ENCODE measurements at places on chromosomes 2 and 18. TPM values are rescaled to one million over a fixed set of nuclear protein-coding genes. Genes with fewer than 3 reads are reported as not detected.

- H3K27ac ChIP-seq: no peak overlapping the region
- H3K4me1 ChIP-seq: no peaks in the 10 kb centered on the region
- H3K27me3 ChIP-seq: no peaks in the 10 kb centered on the region
- no peaks in the 10 kb centered on the region for H3K36me3 ChIP-seq
- DNase-seq: no peak
- no peak overlapping the region for H3K4me3 ChIP-seq
These were observed 30.2 kb downstream of the IL1RL2 start for GRCh38 chr2:102217032-102217431.

The DSG4 gene
- total RNA-seq: not detected

The RAPGEF4 gene
- total RNA-seq: 1.4 TPM

The MAPK4 gene
- 3.2 TPM for total RNA-seq

DNA sequence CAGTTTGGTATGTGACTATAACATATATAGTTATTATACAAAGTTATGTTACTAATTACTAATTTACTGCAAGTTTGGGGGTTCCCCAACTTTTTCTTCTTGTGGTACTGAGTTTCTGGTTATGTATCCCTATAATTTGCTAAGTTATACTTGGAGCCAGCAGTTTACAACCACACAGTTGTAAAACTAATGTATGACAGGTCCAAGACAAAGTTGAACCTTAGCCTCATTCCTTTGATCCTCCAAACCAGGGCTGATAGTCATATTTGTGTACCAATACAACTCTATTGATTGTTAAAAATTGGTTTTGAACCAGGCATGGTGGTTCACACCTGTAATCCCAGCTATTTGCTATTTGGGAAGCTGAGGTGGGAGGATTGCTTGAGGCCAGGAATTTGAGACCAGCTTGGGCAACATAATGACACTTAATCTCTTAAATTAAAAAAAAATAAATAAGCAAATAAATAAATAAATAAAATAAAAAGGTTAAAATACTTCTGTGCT lies 24.3 kb downstream of the RELCH start:
- no peaks in the 10 kb centered on the region for H3K27me3 ChIP-seq
- peaks cover 10% of the 10 kb centered on the region for H3K36me3 ChIP-seq
- no peaks in the 10 kb centered on the region for H3K4me1 ChIP-seq
- H3K27ac ChIP-seq: no peak overlapping the region
- DNase-seq: no peak

- peaks cover 17% of the 10 kb centered on the region for H3K4me1 ChIP-seq
- H3K36me3 ChIP-seq: no peaks in the 10 kb centered on the region
- H3K27ac ChIP-seq: no peak overlapping the region
- DNase-seq: no peak
- H3K4me3 ChIP-seq: no peak overlapping the region
These were observed 16.8 kb upstream of the SMAD4 start for GRCh38 chr18:51013259-51013658.

GRCh38 chr2:128444816-128445522 lies 126.3 kb upstream of the HS6ST1 start:
- no peaks in the 10 kb centered on the region for H3K36me3 ChIP-seq
- H3K4me3 ChIP-seq: no peak overlapping the region
- peaks cover 5% of the 10 kb centered on the region for H3K4me1 ChIP-seq

The GYPC gene
- 26.7 TPM for total RNA-seq

DNA sequence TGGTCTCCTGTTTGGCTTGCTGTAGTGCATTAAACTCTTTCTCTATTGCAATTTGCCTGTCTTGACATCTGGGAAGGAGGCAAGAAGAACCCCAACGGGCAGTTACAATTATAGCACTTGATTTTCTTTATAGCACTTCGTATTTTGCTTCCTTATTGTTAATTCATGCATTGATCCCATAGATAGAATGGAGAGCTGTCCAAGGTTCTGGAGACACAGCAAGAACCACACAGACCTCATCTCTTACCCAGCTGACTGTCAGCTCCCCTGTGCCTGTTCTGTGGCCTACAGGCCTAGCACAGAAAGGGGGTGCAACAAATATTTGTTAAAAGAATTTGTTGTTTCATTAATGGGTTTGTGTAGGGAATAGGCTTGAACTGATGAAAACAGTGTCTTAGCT lies 194.3 kb downstream of the GALNT1 start:
- H3K4me1 ChIP-seq: no peaks in the 10 kb centered on the region
- no peak for DNase-seq
- no peak overlapping the region for H3K4me3 ChIP-seq
- no peak overlapping the region for H3K27ac ChIP-seq

GRCh38 chr18:3217948-3218647 lies 1.7 kb downstream of the MYOM1 start:
- H3K27me3 ChIP-seq: no peaks in the 10 kb centered on the region
- no peak for DNase-seq
- H3K27ac ChIP-seq: no peak overlapping the region
- H3K4me3 ChIP-seq: no peak overlapping the region

DNA sequence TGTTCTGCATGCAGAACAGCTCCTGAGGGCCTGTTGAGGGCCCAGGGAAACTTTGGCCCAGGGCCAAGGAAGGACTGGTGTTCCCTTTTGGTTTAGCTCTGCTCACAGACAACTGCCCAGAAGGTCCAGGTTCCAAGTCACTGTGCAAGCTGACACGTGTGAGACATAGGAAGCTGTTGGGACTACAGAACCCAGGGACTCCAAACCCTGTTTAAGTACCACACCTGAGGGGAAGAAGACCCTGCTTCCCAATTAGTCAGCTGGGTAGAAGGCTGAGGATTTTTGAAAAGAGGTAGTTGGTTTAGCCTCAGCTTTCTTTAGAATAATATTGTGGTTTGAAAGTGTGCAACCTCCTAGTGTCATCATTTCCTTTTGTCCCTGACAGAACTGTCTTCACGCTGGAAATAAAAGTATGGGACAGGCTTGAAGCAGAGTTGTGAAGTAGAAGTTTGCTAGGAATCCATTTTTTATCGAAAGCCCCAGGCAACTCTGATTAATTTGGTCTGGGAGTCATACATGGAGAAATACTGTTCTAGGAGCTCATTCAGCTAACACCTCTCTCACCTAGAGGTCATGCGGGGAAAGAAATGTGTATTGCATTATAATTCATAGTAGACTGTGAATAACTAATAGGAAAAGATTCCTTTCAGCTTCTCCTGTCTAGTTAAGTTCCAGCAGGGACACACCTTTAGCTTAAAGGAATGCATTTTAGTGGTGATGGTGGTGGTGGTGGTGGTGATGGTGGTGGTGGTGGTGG lies 19.9 kb upstream of the IL1RL1 start:
- H3K27ac ChIP-seq: no peak overlapping the region
- no peaks in the 10 kb centered on the region for H3K4me1 ChIP-seq
- H3K27me3 ChIP-seq: no peaks in the 10 kb centered on the region
- DNase-seq: no peak
- H3K36me3 ChIP-seq: no peaks in the 10 kb centered on the region

- no peak for DNase-seq
- H3K27ac ChIP-seq: no peak overlapping the region
- no peak overlapping the region for H3K4me3 ChIP-seq
- peaks cover 3% of the 10 kb centered on the region for H3K4me1 ChIP-seq
These were observed 37.0 kb downstream of the PPP4R1 start for GRCh38 chr18:9577361-9577760.

The CDK15 gene
- not detected for total RNA-seq

DNA sequence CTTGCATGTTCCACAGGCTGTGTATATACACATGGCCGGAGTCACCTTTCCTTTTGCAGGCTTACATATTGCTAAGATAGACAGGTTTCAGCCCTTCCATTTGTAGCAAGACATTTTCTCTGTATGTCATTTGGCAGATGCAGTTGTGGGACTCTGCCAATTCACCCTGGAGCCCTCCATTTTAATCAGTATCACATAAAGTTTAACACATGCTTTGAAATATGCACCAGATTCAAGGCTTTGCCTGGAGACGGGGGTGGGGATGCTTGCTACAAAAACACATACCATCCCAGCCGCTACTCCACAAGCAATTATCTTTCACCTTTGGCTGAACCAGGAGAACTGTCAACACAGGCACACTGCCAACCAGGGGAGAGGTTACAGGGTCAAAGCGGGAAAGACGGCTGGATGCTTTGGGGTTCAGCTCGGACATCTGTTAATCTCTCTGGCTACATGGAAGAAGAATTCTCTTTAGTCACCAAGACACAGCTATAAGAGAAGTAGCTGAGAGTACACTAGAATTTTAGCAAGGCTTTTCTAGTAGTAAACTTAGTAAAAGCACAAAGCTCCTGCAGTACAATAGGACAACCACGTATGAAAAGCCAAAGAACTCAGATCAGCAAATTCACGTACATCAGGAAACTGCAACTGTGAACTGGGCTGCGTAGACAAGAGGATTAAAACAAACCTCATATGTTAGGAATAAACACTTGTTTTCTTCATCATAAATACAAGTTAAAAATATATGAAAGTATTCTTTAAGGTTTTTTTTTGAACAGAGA lies 130.9 kb downstream of the EXOC6B start:
- no peak for DNase-seq
- H3K4me3 ChIP-seq: no peak overlapping the region
- no peaks in the 10 kb centered on the region for H3K36me3 ChIP-seq
- H3K27ac ChIP-seq: no peak overlapping the region
- no peaks in the 10 kb centered on the region for H3K27me3 ChIP-seq

GRCh38 chr18:3793545-3793944 lies 343.6 kb downstream of the TGIF1 start:
- H3K27ac ChIP-seq: no peak overlapping the region
- no peaks in the 10 kb centered on the region for H3K27me3 ChIP-seq
- DNase-seq: no peak
- peaks cover 2% of the 10 kb centered on the region for H3K4me1 ChIP-seq

GRCh38 chr2:223469270-223470046 lies 132.7 kb downstream of the SCG2 start:
- H3K27me3 ChIP-seq: no peaks in the 10 kb centered on the region
- H3K27ac ChIP-seq: no peak overlapping the region
- H3K4me3 ChIP-seq: no peak overlapping the region
- H3K4me1 ChIP-seq: no peaks in the 10 kb centered on the region
- DNase-seq: no peak

The DLX1 gene
- total RNA-seq: not detected

GRCh38 chr2:156837635-156838370 lies 401.6 kb downstream of the GPD2 start:
- no peak overlapping the region for H3K4me3 ChIP-seq
- no peaks in the 10 kb centered on the region for H3K27me3 ChIP-seq

The ATG9A gene
- total RNA-seq: 43.6 TPM

DNA sequence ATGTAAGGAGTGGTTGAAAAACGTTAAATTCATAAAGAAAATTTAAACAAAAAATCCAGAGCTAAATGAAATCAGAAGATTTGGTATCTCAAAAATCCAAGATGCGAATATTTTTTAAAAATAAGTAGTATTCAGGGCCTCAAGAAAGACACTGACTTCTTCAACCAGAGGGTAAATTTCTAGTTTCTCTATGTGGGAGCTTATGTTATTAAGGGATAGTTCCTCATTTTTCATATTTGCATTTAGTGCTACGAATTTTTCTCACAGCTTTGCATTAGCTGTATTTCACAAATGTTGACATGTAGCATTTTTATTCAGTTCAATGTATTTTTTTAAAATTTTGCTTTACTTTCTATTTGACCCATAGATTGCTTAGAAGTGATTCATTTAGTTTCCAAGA lies 454.7 kb downstream of the CBLN2 start:
- no peak overlapping the region for H3K27ac ChIP-seq
- no peaks in the 10 kb centered on the region for H3K27me3 ChIP-seq
- no peak for DNase-seq
- H3K4me3 ChIP-seq: no peak overlapping the region
- no peaks in the 10 kb centered on the region for H3K36me3 ChIP-seq
- H3K4me1 ChIP-seq: no peaks in the 10 kb centered on the region

The NGEF gene
- 3.2 TPM for total RNA-seq

GRCh38 chr2:102004581-102004980 lies 12.8 kb downstream of the IL1R2 start:
- no peaks in the 10 kb centered on the region for H3K36me3 ChIP-seq
- DNase-seq: no peak
- no peaks in the 10 kb centered on the region for H3K27me3 ChIP-seq
- H3K27ac ChIP-seq: no peak overlapping the region
- H3K4me3 ChIP-seq: no peak overlapping the region
- H3K4me1 ChIP-seq: no peaks in the 10 kb centered on the region

- H3K4me3 ChIP-seq: no peak overlapping the region
- H3K27me3 ChIP-seq: no peaks in the 10 kb centered on the region
- DNase-seq: no peak
- peaks cover 2% of the 10 kb centered on the region for H3K4me1 ChIP-seq
- H3K27ac ChIP-seq: no peak overlapping the region
These were observed 383.4 kb downstream of the PTPRM start for GRCh38 chr18:7950380-7951136.

- H3K36me3 ChIP-seq: no peaks in the 10 kb centered on the region
- no peak for DNase-seq
- no peaks in the 10 kb centered on the region for H3K27me3 ChIP-seq
- no peaks in the 10 kb centered on the region for H3K4me1 ChIP-seq
- no peak overlapping the region for H3K27ac ChIP-seq
These were observed 55.2 kb downstream of the TMEM17 start for GRCh38 chr2:62450716-62451191.

The KCNG2 gene
- total RNA-seq: 0.19 TPM

- DNase-seq: no peak
- no peak overlapping the region for H3K27ac ChIP-seq
- peaks cover 46% of the 10 kb centered on the region for H3K36me3 ChIP-seq
These were observed 34.3 kb upstream of the SNORC start for GRCh38 chr2:232835687-232836208.

The REG1A gene
- total RNA-seq: not detected

DNA sequence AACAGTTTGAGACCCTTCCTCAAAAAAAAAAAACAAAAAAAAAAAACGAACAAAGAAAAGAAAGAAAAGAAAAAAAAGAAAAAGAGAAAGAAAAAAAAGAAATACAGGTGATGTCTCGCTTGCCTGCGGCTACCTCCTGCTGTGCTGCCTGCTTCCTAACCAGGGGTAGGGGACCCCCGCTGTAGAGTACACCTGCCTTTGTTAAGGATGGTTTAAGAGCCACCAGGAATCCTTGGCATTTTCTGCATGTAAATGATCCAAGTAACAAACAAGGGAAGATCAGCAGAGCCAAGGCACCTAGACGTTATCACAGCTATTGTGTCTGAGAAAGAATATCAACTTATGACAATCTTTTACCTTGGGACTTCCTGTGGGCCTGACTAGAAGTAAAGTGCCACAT lies 856.8 kb upstream of the GCFC2 start:
- DNase-seq: peak; percentile 63
- H3K36me3 ChIP-seq: no peaks in the 10 kb centered on the region
- no peak overlapping the region for H3K4me3 ChIP-seq

GRCh38 chr2:181944164-181944913 lies 41.3 kb upstream of the PPP1R1C start:
- no peaks in the 10 kb centered on the region for H3K36me3 ChIP-seq
- no peaks in the 10 kb centered on the region for H3K27me3 ChIP-seq
- H3K4me1 ChIP-seq: no peaks in the 10 kb centered on the region
- no peak for DNase-seq
- H3K27ac ChIP-seq: no peak overlapping the region
- H3K4me3 ChIP-seq: no peak overlapping the region

The CABYR gene
- total RNA-seq: 20.1 TPM

- no peaks in the 10 kb centered on the region for H3K27me3 ChIP-seq
- H3K27ac ChIP-seq: no peak overlapping the region
- DNase-seq: no peak
These were observed 41.8 kb upstream of the COPS8 start for GRCh38 chr2:237043866-237044265.
